ENCODE measurements at places on chromosomes 7 and 10.

DNA sequence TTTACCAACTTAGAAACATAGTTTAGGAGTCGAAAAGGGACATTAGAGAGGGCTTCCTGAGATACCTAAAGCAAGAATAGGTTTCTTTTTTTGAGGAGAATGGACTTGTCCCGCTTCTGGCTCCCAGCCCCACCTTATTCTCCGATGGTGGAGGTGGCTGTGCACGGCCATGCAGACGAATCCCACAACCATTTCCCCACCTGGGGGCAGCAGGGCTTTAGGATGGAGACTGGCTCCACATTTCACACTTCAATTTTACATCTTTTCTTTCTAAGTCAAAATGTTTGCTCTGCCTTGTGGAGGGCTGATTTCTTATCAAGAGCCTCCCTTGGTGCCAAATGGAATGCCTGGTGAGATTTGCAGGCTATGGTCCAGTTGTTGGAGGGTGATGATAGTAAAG lies 118.5 kb downstream of the GLRX3 start:
- no peak for DNase-seq

GRCh38 chr10:19889256-19889655 lies 73.0 kb downstream of the PLXDC2 start:
- DNase-seq, result no peak

DNA sequence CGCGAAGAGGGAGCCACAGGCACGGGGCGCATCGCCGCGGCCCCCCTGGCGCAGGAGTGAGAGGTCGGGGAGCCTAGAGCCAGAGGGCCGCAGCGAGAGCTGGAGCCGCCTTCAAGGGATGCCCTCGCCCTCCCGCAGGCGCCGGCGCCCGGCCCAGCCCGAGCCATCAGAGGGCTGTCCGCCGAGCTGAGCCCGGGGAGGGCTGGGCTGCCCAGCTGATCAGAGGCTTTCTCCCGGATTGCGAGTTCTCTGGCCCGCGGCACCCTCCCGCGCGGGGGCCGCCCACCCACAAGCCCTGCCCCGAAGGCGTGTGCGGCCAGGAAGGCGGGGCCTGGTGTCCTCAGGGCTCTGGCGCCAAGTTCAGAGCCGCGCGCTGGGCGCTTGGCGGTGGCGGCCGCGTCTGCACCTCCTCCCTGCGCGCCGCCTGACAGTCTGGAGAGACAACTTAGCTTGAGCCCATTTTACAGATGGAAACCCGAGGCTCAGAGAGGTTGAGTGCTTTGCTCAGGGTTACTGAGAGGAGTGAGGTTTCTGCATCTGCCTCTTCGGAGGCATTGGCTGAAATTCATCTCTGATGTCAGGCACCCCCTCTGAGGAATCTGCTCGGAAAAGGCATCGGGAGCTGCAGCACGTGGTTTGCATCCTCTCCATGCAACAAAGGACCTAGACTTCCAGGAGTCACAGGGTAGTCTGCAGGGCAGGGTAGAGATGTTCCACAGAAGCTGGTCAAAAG lies 3.8 kb upstream of the ANTXRL start:
- DNase-seq, result no peak

DNA sequence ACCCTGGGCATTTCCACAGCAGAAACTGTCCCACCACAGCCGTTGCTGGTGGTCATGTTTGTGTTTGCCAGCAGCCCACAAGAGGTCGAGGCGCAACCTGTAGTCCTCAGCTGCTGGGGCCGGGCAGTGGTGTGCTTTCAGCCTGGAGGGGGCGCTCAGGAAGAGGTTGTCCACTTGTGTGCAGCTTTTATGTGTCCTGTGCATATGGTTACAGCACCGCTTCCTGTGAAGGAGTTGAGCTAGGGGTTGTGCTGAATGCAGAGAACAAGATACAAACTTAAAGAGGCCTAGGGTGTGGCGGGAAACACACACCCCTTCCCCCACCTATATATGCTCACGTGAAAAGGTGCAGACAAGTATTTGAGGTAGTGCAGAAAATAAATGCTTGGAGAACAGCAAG lies 29.5 kb upstream of the PFKFB3 start:
- no peak for DNase-seq

DNA sequence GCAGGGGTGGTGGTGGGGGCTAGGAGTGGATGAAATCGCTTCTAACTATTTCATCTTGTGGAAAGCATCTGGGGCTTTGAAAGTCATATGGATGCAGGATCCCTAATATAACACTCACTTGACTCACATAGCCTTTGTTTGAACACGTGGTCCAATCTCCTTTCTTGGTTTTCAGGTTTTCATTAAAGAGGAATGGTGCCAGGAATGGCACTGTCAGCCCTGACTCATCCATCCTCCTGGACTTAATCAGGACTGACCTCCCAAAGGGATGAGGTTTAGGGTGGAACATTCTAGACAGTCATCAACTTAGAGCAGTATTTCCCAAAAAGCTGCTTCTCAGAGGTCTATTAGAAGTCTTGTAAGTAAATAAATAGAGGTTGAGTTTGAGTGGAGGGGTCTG lies 162.0 kb upstream of the PLXNA4 start:
- DNase-seq, result no peak

- DNase-seq, result no peak
These were observed 155.9 kb upstream of the ASAH2 start for GRCh38 chr10:50407076-50407801.

- peak; percentile 89 for DNase-seq
These were observed 319.7 kb upstream of the SP4 start for GRCh38 chr7:21108182-21108581.

DNA sequence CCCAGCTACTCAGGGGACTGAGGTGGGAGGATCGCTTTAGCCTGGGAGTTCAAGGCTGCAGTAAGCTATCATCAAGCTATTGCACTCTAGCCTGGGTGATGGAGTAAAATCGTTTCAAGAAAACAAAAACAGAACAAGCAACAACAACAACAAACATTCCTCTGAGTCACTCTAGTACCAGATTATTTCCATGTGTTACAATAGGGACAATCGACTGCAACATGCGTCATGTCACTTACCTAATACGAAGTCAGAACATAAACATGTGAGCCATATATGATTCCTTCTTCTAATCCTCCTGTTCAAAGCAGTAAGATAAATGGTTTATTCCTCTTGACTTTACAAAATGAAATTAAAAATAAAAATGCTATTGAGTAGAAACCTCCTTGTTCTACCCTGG lies 57.3 kb downstream of the ZNF438 start:
- DNase-seq, result no peak

GRCh38 chr10:97000487-97001182 lies 168.5 kb downstream of the LCOR start:
- DNase-seq, result no peak

GRCh38 chr10:24463611-24464426 lies 254.9 kb downstream of the KIAA1217 start:
- no peak for DNase-seq

GRCh38 chr7:28068811-28069216 lies 111.8 kb downstream of the JAZF1 start:
- DNase-seq, result no peak

- no peak for DNase-seq
These were observed 71.7 kb downstream of the GNAT3 start for GRCh38 chr7:80439894-80440821.

GRCh38 chr10:22714479-22715289 lies at the start of gene PIP4K2A:
PIP4K2A (minus strand) TSS chr10:22714578; CDS start chr10:22714326, 252 bp downstream.
- DNase-seq, result peak; percentile 17

GRCh38 chr10:34495938-34496337 lies 319.2 kb downstream of the PARD3 start:
- DNase-seq, result no peak

- no peak for DNase-seq
These were observed 730.8 kb downstream of the SUGCT start for GRCh38 chr7:40865441-40866233.

DNA sequence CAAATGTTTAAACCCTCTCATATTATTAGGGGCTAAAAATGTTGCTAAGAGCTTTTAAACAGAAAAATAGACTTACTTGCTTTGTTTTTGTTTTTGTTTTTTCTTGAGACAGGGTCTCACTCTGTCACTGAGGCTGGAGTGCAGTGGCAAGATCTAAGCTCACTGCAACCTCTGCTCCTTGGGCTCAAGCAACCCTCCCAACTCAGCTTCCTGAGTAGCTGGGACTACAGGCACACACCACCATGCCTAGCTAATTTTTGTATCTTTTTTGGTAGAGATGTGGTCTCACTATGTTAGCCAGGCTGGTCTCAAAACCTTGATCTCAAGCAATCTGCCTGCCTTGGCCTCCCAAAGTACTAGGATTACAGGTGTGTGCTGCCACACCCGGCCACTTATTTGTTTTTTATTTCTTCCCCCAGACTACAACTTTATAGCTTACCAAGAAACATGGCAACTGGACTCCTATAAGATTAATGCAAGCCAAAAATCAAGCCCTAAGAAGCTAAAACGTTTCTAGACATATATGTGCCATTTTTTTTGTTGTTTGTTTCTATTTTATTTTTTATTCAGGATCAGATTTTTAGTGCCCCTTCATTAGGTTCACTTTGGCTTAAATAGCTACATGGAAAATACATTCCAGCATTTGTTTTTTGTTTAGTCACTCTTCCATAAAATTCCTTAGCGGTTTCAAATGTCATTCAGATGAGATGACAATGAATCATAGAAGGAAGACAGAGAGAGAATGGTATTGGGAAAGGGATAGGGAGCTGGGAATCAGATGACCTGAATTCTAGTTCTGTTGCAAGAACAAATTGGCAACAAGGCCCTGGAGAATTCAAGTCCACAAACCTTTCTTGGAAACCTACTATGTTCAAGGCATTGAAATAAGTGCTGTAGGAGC lies 163.4 kb upstream of the MKLN1 start:
- DNase-seq, result no peak

GRCh38 chr10:90998733-90999511 lies 78.0 kb upstream of the ANKRD1 start:
- DNase-seq, result no peak
